Hepatocyte (in vitro differentiated cells): ENCODE measurements at places on chromosomes 1 and 21.

DNA sequence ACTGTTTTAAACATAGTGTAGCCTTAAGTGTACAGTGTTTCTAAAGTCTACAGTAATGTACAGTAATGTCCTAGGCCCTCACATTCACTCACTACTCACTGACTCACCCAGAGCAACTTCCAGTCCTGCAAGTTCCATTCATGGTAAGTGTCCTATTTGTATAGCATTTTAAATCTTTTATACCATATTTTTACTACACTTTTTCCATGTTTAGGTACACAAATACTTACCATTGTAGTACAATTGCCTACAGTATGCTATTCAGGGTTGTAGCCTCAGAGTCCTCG, 3.6 kb upstream of the S100A10 start:
- no peak for DNase-seq

DNA sequence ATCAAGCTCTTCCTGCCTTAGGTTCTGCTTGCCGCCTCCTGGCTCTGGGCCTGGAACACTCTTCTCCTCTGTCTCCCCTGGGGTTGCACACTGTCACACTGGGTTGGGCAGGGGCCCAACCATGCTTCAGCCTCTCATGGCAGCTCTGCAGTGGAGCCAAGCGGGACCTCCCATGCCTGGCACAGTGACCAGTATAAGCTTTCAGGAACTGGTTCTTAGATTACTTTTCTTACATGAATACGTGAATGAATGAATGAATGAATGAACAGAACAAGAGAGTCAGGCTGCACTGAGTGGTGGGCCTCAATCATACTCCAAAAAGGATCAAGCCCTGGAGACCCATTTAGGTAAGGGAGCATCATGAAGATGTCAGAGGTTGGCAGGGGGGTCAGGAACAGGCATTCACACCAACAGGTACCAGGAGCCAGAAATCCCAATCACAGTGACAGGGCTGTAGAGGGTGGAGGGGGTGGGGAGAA, 30.8 kb upstream of the TMEM125 start:
- no peak for DNase-seq

- DNase-seq = no peak
Measured at GRCh38 chr1:195899762-195900352, 708.4 kb downstream of the KCNT2 start.

DNA sequence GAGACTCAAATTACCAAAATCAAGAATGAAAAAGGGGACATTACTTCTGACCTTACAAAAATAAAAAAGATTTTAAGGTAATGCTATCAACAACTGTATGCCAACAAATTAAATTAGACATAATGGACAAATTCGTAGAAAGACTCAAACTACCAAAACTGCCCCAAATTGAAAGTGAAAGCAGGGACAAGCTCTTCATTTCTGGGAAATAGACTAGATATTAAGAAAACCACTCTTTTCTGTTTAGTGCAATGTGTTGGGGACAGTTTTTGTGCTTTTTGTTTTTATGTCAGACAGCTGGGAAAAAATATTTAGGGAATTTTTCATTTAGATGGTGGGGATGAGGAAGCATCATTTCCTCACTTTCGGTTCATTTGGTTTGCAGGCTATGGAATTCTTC, 4.9 kb upstream of the GBP1 start:
- DNase-seq = no peak

DNA sequence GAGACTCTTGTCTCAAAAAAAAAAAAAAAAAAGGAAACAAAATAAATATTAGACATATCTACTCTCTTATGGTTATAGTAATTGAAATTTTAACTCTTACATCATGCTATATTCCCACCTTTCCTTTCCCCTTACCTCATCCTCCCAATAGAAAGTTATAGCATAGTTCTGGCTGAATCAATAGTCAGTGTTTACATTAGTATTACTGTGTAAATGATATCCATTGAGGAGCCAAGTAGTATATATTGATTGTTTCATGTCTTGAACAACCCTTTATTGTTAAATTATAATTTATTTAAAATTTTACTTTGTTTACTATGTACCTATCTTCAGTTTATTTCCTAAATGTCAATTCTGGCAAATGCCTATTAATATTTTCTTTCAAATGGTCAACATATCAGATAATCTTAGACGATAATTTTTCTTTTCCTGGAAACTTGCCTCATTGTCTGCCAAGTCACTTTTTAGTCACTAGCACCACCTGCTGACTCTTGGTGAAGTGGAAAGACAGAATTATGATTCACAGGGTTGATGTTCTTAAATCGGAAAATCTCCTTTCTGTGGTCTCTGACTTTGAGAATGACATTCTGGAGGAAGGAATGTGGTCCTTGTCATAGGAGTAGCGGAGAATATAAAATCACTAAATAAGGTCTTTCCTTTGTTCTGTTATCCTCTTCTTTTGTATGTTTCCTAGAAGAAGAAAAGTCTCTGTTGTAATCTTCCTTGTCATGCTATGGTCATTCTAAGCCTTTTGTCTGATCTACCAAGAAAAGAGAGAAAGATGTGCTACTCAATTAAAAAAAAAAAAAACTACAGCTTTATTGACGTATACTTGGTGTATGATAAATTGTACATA, 8.6 kb downstream of the HJV start:
- DNase-seq = peak; percentile 77

DNA sequence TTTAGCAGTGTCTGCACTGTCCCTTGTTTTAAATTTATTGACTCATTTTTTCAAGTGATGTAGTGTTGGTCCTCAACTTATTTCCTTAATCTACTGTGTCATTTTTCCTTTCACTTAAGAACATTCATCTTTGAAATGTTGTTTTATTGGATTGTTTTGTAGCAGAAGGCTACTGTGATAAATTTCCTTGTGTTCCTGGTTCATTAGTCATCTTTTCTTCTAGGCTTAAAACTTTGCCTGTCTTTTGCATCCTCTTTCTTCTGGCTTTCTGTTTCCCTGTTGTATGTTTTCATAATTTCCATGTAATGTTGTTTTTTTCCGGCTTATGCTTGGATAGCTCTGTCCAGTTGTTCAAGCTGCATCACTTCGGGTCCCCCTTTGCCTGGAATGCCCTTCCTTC, 61.9 kb downstream of the UBE2T start:
- DNase-seq = no peak

- DNase-seq = peak; percentile 77
Measured at GRCh38 chr1:187264995-187265602, 436.4 kb downstream of the PLA2G4A start.
